ENCODE measurements at places on chromosomes 6 and 20.

DNA sequence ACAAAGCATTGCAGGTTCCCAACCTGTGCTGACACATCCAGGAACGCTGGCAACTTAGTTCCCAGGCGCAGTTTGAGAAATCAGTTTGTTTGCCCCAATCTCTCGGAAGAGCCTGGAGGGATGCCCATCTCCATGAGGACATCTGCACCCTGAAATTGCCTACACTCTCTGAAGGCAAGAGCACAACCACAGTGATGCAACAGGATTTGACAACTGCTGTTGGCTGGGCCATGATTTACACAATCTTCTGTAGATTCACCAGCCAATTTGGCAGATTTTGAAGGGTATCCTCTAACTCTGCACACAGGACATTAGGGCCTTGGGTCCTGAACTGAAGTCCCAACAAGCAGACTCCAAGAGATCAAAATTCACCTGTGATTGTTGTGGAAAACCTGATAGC is 3.4 kb downstream of the APMAP start:
- no peak for DNase-seq

DNA sequence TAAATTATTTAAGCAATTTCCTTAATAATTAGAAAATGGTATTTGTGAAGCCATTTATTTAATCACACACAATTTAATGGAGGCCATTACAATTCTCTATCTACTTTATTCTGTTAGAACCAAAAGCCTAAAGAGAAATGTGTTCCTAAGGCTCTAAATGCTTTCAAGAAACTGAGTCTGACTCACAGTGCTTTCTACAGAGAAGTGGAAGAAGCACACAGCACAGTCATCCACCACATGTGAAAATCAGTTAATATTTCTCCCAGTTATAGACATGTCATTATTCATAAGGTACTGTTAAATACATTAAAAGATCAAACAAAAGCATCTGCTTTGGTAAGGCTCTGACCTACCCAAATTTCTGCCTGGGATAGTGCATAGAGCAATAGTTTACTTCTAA is 214.4 kb downstream of the ALDH8A1 start:
- no peak for DNase-seq

GRCh38 chr20:62554214-62554897 is 78.6 kb upstream of the GATA5 start:
- no peak for DNase-seq

GRCh38 chr6:110485491-110485890 is 9.1 kb upstream of the SLC22A16 start:
- no peak for DNase-seq

GRCh38 chr6:109891924-109892323 is 86.2 kb upstream of the GPR6 start:
- DNase-seq, result no peak

GRCh38 chr6:7148100-7148822 is 40.5 kb downstream of the RREB1 start:
- no peak for DNase-seq

- DNase-seq, result peak; percentile 78
Observed at GRCh38 chr6:165987483-165988301, 180.0 kb downstream of the TBXT start.

GRCh38 chr20:18545566-18545965 is 21.7 kb upstream of the SMIM26 start:
- DNase-seq, result no peak

GRCh38 chr6:17446713-17447112 is 53.3 kb downstream of the CAP2 start:
- peak; percentile 17 for DNase-seq

DNA sequence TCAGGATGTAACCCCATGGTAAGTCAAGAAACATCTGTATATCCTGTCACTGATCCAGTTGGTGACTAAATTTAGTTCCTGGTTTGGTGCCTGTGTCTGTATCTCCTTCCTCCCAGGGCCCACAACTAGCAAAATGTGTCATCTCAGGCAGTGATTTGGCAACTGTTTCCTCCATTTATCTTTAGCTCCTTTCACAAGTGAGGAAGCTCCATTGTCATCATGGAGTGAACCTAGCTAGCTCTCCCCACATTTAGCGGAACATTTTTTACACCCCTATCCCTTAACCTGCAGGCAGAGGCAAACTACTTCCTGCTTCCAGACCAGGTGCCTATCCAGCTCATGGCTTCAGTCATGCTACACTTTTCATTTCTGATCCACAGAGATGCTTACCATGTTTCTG is 99.5 kb downstream of the IPCEF1 start:
- no peak for DNase-seq

DNA sequence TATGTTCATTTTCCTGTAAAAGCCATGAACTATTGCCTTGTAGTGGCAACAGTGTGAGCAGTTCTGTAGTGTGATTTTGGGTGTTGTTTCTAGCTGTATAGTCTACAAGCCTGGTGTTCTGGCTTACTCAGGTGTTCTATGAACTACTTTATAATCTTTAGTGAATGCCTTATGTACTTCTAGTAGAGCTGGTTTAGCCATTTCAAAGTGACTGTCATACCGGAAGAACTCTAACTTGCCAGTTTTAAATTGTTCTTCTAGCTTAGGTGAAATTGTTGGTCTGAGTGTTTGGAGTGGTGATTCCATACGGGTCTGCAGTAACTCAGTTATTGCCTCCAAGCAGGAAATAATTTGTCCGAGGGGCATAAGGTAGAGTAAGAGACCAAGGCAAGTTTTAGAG is 150.2 kb upstream of the ZNF184 start:
- DNase-seq, result no peak

GRCh38 chr6:90547991-90548390 is 38.9 kb downstream of the MAP3K7 start:
- no peak for DNase-seq

- no peak for DNase-seq
Observed at GRCh38 chr20:10398834-10399369, 35.1 kb downstream of the MKKS start.

- no peak for DNase-seq
Observed at GRCh38 chr6:146896062-146896813, 297.5 kb downstream of the ADGB start.

- DNase-seq, result no peak
Observed at GRCh38 chr6:83474309-83474708, 38.0 kb upstream of the PRSS35 start.

GRCh38 chr6:130743175-130743574 is 84.0 kb upstream of the SMLR1 start:
- DNase-seq, result peak; percentile 59

DNA sequence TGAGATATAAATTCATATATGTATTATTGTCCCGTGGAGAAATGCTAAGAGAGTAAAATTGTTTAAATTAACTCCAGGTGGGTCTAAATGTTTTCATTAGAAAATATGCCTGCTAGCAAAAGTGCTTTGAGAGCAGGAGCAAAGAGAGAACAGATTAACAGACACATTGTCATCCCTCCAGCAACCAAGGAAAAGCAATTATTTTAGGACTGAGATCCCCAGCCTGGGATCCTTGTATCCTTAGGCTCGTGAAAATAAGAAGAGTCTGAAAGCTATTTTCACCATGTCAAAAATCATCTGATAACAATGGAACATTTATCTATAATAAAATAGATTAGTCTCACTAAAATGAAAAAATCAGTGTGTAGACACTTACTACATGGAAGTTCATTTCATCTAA is 11.5 kb upstream of the MRS2 start:
- no peak for DNase-seq

DNA sequence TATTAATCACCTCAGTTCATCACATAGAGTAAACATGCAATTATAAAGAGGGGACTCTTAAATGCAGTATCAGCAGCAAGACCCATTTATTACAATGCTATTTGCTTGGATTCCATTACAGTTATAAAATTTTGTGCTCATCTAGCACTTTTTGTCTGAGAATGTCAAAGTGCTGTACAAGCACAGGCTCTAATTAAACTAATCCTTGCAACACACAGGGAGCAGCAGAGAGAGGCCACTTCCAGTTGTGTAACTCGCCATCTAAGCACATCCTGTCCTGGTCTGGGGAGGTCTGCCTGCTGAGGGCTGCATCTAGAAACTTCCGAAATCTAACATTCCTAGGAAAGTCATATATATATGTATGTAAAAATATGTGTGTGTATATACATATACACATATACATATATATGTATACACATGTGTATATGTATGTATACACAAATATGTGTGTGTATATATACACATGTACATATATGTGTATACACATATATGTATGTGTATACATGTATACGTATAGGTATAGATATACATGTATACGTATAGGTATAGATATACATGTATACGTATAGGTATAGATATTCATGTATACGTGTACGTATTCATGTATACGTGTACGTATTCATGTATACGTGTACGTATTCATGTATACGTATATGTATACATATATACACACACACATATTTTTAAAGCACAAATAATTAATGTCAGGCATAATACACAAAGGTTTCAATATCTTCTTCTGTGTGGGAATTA is 136.4 kb upstream of the JARID2 start:
- no peak for DNase-seq

- DNase-seq, result no peak
Observed at GRCh38 chr20:33187491-33187890, 19.5 kb downstream of the BPIFA2 start.

All from iPS-NIHi11 (cell line).